B cell (primary cell): ENCODE measurements at places on chromosomes 13 and 19.

GRCh38 chr13:73433890-73434289 is 375.1 kb downstream of the KLF5 start:
- H3K27ac ChIP-seq, result no peak overlapping the region
- no peaks in the 10 kb centered on the region for H3K36me3 ChIP-seq
- no peaks in the 10 kb centered on the region for H3K27me3 ChIP-seq
- no peak overlapping the region for H3K4me3 ChIP-seq
- no peak for DNase-seq
- H3K4me1 ChIP-seq, result no peaks in the 10 kb centered on the region

- no peak overlapping the region for H3K27ac ChIP-seq
- H3K4me1 ChIP-seq, result no peaks in the 10 kb centered on the region
- no peaks in the 10 kb centered on the region for H3K27me3 ChIP-seq
- no peaks in the 10 kb centered on the region for H3K36me3 ChIP-seq
These were observed 40.0 kb upstream of the MATK start for GRCh38 chr19:3826163-3826562.

DNA sequence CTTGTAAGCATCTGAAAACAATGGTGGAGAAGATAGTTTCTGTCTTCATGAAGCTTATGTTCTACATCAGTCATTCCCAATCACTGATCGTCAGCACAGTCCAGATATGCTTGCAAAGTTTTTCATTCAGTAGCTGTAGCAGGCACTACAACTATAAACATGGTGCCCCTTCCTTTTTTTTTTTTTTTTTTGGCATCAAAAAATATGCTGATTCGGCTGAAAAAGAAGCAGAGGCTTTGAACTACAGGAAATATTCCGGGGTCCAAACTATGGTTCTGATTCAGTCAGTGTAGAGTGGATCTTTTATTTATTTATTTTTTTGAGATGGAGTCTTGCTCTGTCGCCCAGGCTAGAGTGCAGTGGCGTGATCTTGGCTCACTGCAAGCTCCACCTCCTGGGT is 414.4 kb downstream of the OLFM4 start:
- H3K4me1 ChIP-seq, result no peaks in the 10 kb centered on the region
- no peaks in the 10 kb centered on the region for H3K36me3 ChIP-seq

- no peaks in the 10 kb centered on the region for H3K36me3 ChIP-seq
- H3K4me1 ChIP-seq, result no peaks in the 10 kb centered on the region
- H3K27me3 ChIP-seq, result no peaks in the 10 kb centered on the region
- peak; percentile 8 for DNase-seq
- peak overlapping the region; percentile 27 for H3K27ac ChIP-seq
These were observed 69.7 kb upstream of the C1QTNF9B start for GRCh38 chr13:23966691-23967615.

DNA sequence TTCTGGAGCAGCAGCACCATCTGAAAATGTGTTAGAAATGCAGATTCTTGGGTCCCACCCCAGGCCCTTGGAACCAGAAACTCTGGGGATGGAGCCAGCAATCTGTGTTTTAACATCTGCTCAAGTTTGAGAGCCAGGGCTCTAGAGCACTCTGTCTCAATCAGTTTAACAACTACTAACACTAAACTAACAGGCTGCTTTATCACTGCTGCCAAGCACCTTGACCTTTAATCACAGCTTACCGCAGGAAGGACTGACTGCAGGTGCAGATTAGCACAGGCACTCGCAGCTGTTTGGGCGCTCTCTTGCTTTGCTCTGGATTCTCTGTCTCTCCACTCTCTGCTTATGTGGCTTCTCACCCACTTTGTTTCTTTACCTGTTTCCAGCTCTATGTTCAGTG is 163.5 kb downstream of the MTUS2 start:
- no peak for DNase-seq
- no peak overlapping the region for H3K27ac ChIP-seq
- H3K36me3 ChIP-seq, result no peaks in the 10 kb centered on the region
- no peaks in the 10 kb centered on the region for H3K27me3 ChIP-seq

DNA sequence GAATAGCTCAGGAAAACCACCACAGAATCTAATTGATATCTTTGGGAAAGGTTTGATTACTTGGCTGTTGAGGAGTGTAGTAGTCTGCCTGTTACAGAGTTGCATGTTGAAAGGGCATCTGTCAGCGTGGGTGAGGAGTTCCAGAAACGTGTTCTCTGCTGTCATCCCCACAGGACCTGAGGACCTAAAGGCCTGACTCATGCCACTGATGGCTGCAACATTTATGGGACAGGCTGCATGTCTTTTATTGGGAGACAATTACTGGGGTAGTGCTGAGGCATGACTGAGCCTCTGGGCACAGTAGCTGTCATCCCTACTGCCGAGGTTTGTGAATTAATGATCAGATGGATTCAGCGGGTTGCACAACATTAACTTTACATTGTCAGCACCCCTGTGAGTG is 525.9 kb downstream of the GPC6 start:
- no peaks in the 10 kb centered on the region for H3K4me1 ChIP-seq
- no peak overlapping the region for H3K4me3 ChIP-seq
- DNase-seq, result no peak

- no peak overlapping the region for H3K4me3 ChIP-seq
- H3K27me3 ChIP-seq, result peaks cover 33% of the 10 kb centered on the region
- H3K27ac ChIP-seq, result no peak overlapping the region
- H3K4me1 ChIP-seq, result peaks cover 22% of the 10 kb centered on the region
- no peaks in the 10 kb centered on the region for H3K36me3 ChIP-seq
These were observed 1.6 kb downstream of the GPC5 start for GRCh38 chr13:91400063-91400399.

DNA sequence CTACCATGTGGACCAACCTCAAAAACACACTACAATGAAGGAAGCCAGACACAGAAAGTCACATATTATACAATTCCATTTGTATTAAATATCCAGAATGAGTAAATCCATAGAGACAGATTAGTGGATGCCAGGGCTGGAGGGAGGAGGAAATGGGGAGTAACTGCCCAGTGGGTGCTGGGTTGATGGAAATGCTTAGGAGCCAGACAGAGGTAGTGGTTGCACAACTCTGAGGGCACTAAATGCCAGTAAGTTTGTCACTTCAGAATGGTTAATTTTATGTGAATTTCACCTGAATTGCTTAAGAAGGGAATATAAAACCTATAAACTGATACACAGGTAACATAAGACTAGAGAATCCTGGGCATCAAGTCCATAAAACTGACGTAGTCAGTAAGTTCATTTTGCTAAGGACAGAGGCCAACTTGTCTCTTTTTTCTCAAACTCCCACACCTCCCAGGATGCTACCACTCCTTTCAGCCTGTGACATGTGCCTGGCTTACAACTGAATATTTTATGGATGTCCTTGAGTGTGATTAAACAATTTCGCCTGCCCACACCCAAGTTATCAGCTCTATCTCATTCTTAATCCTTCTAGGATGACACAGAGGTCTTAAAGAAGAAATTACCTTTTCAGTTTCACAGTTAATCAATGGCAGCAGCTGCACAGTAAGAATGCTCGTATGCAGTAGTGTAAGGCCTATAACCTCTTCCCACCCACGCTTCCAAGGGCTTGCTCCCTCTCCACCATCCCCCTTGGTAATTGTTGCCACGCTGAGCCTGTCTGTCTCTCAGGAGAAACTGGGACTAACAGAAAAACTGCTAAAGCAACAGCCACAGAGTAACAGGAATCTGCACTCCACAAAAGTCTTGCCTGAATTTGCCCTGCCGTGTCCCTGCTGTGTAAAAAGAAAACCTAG is 5.9 kb upstream of the MLNR start:
- DNase-seq, result no peak
- H3K4me1 ChIP-seq, result peaks cover 33% of the 10 kb centered on the region
- no peak overlapping the region for H3K27ac ChIP-seq
- H3K36me3 ChIP-seq, result no peaks in the 10 kb centered on the region
- H3K4me3 ChIP-seq, result no peak overlapping the region

DNA sequence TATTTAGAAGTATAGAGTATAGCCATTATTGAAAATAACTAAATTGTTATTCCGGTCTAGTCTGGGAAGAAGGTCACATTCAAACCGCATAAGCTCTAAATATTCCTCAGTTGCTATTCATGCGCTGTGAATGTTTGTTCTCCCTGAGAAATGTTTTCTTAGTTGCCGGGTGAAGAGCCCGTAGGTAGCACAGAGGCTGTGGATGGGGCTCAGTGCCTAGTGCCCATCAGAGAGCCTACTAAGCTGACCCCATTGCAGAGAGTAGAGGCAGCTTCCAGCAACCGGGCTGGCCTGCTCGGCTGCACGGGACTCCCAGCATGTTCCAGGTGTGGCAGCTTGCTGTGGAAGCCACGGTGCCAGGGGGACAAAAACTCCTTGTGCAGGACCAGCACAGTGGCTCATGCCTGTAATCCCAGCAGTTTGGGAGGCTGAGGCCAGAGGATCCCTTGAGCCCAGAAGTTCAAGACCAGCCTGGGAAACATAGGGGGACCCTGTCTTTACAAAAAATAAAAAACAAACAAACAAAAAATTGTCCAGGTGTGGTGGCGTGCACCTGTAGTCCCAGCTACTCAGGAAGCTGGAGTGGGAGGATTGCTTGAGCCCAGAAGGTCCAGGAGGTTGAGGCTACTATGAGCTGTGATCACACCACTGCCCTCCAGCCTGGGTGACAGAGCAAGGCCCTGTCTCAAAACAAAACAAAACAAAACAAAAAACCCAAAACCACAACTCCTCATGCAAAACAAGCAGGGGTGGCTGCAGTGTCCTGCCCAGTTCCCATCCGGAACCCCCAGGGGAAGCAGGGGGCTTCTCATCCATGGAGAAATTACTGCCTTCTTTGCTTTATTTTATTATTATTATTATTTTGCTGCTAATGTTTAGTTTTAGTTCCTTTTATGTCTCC is 82.5 kb downstream of the KCTD15 start:
- no peak overlapping the region for H3K27ac ChIP-seq
- H3K27me3 ChIP-seq, result no peaks in the 10 kb centered on the region
- H3K4me1 ChIP-seq, result no peaks in the 10 kb centered on the region

DNA sequence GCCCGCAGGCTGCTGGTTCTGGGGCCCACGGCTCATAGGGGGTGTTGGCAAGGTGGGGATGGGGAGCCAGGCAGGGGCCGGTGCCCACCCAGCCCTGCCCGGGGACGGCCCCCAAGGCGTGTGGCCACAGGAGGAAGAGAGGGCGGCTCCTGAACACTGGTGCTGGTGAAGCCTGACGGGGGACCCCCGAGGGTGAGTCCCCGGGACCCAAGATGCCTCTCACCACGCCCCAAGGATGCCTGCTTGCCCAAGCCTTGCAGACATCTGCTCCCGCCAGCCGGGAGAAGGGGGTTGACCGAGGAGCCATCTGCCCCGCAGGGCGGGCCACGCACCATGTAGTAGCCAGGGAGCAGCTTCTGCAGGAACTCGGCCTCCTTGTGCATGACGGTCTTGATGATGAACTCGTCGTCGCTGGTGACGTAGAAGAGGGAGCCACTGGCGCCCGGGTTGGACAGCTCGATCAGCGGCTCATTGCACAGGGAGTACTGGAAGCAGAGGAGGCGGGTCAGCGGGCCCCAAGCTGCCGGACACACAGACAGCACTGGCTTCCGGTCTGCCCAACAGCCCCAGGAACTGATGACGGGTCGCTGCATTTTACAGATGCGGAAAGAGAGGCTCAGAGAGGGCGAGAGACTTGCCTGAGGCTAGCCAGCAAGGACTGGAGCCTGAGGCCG is 29.6 kb upstream of the CACTIN start:
- H3K4me1 ChIP-seq, result peaks cover 12% of the 10 kb centered on the region
- no peak overlapping the region for H3K4me3 ChIP-seq
- H3K36me3 ChIP-seq, result peaks cover 29% of the 10 kb centered on the region
- no peaks in the 10 kb centered on the region for H3K27me3 ChIP-seq
- H3K27ac ChIP-seq, result no peak overlapping the region

- no peaks in the 10 kb centered on the region for H3K27me3 ChIP-seq
- no peak for DNase-seq
- H3K4me1 ChIP-seq, result no peaks in the 10 kb centered on the region
- H3K27ac ChIP-seq, result no peak overlapping the region
- H3K4me3 ChIP-seq, result no peak overlapping the region
These were observed 498.1 kb downstream of the GPC5 start for GRCh38 chr13:91896547-91896946.

DNA sequence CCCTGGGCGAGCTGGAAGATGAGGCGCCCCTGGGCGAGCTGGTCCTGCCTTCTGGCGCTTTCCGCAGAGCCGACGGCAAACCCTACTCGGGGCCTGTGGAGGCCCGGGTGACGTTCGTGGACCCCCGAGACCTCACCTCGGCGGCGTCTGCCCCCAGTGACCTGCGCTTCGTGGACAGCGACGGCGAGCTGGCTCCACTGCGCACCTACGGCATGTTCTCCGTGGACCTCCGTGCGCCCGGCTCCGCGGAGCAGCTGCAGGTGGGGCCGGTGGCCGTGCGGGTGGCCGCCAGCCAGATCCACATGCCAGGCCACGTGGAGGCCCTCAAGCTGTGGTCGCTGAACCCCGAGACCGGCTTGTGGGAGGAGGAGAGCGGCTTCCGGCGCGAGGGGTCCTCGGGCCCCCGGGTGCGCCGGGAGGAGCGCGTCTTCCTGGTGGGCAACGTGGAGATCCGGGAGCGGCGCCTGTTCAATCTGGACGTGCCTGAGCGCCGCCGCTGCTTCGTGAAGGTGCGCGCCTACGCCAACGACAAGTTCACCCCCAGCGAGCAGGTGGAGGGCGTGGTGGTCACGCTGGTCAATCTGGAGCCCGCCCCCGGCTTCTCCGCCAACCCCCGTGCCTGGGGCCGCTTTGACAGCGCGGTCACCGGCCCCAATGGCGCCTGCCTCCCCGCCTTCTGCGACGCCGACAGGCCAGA is 6.3 kb downstream of the CILP2 start:
- DNase-seq, result no peak
- H3K27ac ChIP-seq, result no peak overlapping the region
- peaks cover 3% of the 10 kb centered on the region for H3K27me3 ChIP-seq
- no peak overlapping the region for H3K4me3 ChIP-seq
- no peaks in the 10 kb centered on the region for H3K36me3 ChIP-seq

GRCh38 chr13:111484959-111485358 is 164.5 kb downstream of the TEX29 start:
- H3K36me3 ChIP-seq, result no peaks in the 10 kb centered on the region
- H3K4me3 ChIP-seq, result no peak overlapping the region
- H3K4me1 ChIP-seq, result no peaks in the 10 kb centered on the region
- no peak for DNase-seq
- H3K27ac ChIP-seq, result no peak overlapping the region
- H3K27me3 ChIP-seq, result no peaks in the 10 kb centered on the region
